Peyer's patch (tissue), 4 donors: ENCODE measurements at places on chromosomes 5 and 9. TPM values are rescaled to one million over a fixed set of nuclear protein-coding genes. Genes with fewer than 3 reads are reported as not detected.

DNA sequence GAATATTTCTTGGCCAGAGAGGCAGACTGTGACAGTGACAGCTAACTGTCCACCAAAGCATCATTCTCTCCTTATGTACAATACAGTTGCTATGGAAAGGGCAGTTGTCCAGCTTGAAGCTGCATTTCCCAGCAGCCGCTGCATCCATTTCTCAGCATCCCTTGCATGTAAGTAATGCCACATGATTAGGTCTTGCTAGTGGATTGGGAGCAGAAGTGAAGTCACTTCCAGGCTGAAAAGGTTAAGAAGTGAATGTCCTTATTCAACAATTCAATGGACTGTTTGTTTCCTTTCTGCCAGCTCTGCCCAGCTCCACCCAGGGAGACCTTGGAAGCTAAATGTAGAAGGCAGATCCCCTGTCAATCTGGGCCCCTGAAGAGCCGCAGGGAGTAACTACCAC is 26.1 kb upstream of the RETREG1 start:
- no peak for DNase-seq
- no peaks in the 10 kb centered on the region for H3K27me3 ChIP-seq
- no peaks in the 10 kb centered on the region for H3K4me1 ChIP-seq
- no peaks in the 10 kb centered on the region for H3K36me3 ChIP-seq
- no peak overlapping the region for H3K27ac ChIP-seq
- no peak overlapping the region for H3K4me3 ChIP-seq

DNA sequence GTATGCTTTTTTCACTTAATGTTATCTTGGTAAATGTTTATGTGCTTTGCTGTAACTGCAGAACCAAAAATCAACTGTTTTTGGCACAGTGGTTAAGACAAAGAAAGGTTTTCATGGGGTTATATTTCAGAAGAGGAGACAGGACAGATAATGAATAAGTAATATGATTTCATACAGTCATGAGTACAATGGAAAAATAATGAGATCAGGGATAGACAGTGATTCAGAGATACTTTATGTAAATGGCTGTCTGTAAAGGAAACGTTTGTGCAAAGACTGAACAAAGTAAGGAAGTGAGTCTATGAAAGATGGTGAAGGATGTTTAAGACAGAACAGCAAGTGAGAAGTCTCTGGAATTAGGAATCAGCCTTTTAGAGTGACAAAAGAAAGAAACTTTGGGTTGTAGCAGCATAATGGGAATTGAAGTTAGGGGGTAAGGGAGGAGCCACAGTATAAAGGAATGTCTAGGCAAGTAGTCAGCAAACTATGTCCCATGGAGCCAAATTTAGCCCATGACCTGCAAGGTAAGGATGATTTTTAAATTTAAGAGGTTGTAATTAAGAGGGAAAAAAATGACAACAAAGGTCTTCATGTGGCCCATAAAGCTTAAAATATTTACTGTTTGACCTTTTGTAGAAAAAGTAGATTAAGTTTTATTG is 55.0 kb downstream of the TNPO1 start:
- peaks cover 74% of the 10 kb centered on the region for H3K36me3 ChIP-seq
- H3K4me1 ChIP-seq: no peaks in the 10 kb centered on the region
- no peak overlapping the region for H3K4me3 ChIP-seq
- DNase-seq: no peak
- no peak overlapping the region for H3K27ac ChIP-seq

GRCh38 chr9:128114326-128115186 is 13.0 kb downstream of the PTGES2 start:
- H3K27me3 ChIP-seq: no peaks in the 10 kb centered on the region
- no peaks in the 10 kb centered on the region for H3K36me3 ChIP-seq
- peak overlapping the region; percentile 97 for H3K27ac ChIP-seq
- DNase-seq: no peak
- peak overlapping the region; percentile 67 for H3K4me3 ChIP-seq

Gene DBH
- total RNA-seq: not detected

- no peak for DNase-seq
- H3K27ac ChIP-seq: no peak overlapping the region
- no peaks in the 10 kb centered on the region for H3K27me3 ChIP-seq
- H3K4me3 ChIP-seq: no peak overlapping the region
These were observed 125.6 kb downstream of the RAB3C start for GRCh38 chr5:58708456-58708855.

Gene LEAP2
- not detected for total RNA-seq

Gene PPP2R2B
- total RNA-seq: 1.2 TPM

Gene RNF180
- total RNA-seq: 9.1 TPM

- H3K27ac ChIP-seq: no peak overlapping the region
- H3K4me1 ChIP-seq: no peaks in the 10 kb centered on the region
- no peaks in the 10 kb centered on the region for H3K27me3 ChIP-seq
- no peaks in the 10 kb centered on the region for H3K36me3 ChIP-seq
- DNase-seq: no peak
- H3K4me3 ChIP-seq: no peak overlapping the region
These were observed 26.1 kb upstream of the SLC28A3 start for GRCh38 chr9:84366683-84367082.

- no peak for DNase-seq
- H3K27ac ChIP-seq: no peak overlapping the region
- H3K4me3 ChIP-seq: no peak overlapping the region
- no peaks in the 10 kb centered on the region for H3K4me1 ChIP-seq
- no peaks in the 10 kb centered on the region for H3K27me3 ChIP-seq
These were observed 18.8 kb downstream of the TICAM2 start for GRCh38 chr5:115583474-115583873.

DNA sequence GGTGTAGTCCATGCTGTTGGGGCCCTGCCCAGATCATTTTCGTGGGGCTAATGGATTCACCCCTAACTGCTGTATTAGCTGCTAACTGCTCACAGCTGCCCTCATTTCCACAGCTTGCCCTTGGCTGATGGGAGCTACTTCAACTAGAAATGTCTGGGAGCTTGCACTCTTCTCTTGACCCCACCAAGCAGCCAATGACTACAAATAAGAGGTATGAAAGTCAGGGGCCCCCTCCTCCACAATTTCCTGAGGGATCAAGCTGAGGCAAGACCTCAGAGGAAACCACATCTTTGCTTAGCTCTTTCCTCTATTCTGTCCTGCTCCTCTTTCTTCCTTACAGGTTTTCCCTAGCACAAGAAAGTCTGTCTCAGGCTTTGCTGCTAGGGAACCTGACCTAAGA is 397.5 kb downstream of the MLLT3 start:
- no peak for DNase-seq
- no peaks in the 10 kb centered on the region for H3K4me1 ChIP-seq
- no peaks in the 10 kb centered on the region for H3K27me3 ChIP-seq
- H3K36me3 ChIP-seq: no peaks in the 10 kb centered on the region
- no peak overlapping the region for H3K27ac ChIP-seq

DNA sequence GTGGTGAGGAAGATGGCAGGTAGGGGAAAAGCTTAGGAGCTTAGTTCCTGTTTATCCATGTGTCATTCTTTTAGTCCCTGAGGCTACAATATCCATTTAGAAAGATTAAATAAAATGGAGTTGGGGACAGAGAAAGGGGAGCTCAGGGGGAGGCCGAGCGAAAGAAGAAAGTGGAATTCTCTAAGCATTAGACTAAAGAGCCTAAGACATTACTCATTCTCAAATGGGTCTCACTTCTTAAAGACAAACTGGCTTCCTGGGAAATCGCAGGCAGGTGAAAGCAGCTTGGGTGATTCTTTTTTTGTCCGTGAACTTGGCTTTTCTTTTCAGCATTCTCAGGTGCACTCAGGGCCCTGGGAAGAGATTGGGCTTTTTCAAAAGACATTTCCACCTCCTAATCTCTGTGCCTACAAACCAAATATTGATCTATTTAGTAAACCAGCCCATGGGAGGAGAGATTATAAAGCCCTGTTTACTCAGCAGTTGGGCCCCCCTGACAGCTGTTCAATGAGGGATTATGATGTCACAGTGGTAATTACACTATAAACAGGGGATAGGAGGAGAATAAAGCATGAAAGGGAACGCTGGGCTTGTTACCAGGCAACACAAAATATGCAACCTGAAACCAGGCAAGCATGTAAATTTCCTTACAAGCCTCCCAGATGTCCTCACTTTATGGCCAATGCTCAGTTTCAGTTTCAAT is 584.0 kb downstream of the ACTL7B start:
- peaks cover 8% of the 10 kb centered on the region for H3K4me1 ChIP-seq
- no peaks in the 10 kb centered on the region for H3K27me3 ChIP-seq
- no peaks in the 10 kb centered on the region for H3K36me3 ChIP-seq
- peak; percentile 64 for DNase-seq
- H3K4me3 ChIP-seq: peak overlapping the region; percentile 31

- peak overlapping the region; percentile 50 for H3K4me3 ChIP-seq
- H3K27ac ChIP-seq: peak overlapping the region; percentile 66
- no peaks in the 10 kb centered on the region for H3K36me3 ChIP-seq
- H3K27me3 ChIP-seq: no peaks in the 10 kb centered on the region
- no peaks in the 10 kb centered on the region for H3K4me1 ChIP-seq
- no peak for DNase-seq
These were observed 911 bp downstream of the ABLIM3 start for GRCh38 chr5:149141957-149142851.

Gene JAKMIP2
- total RNA-seq: not detected

Gene RASGEF1C
- not detected for total RNA-seq

GRCh38 chr5:54040018-54040417 is 270.4 kb downstream of the ARL15 start:
- no peaks in the 10 kb centered on the region for H3K36me3 ChIP-seq
- no peak overlapping the region for H3K27ac ChIP-seq
- DNase-seq: no peak
- no peak overlapping the region for H3K4me3 ChIP-seq
- no peaks in the 10 kb centered on the region for H3K27me3 ChIP-seq
- no peaks in the 10 kb centered on the region for H3K4me1 ChIP-seq

Gene FAM78A
- 3.2 TPM for total RNA-seq

Gene ZNG1A
- total RNA-seq: 24.3 TPM

- H3K36me3 ChIP-seq: no peaks in the 10 kb centered on the region
- DNase-seq: no peak
- no peaks in the 10 kb centered on the region for H3K27me3 ChIP-seq
- no peaks in the 10 kb centered on the region for H3K4me1 ChIP-seq
- H3K27ac ChIP-seq: no peak overlapping the region
- H3K4me3 ChIP-seq: no peak overlapping the region
These were observed 73.7 kb downstream of the SLC38A9 start for GRCh38 chr5:55638455-55638854.
